Fibroblast of skin of back (primary cell): ENCODE measurements at places on chromosomes 3 and 15.

DNA sequence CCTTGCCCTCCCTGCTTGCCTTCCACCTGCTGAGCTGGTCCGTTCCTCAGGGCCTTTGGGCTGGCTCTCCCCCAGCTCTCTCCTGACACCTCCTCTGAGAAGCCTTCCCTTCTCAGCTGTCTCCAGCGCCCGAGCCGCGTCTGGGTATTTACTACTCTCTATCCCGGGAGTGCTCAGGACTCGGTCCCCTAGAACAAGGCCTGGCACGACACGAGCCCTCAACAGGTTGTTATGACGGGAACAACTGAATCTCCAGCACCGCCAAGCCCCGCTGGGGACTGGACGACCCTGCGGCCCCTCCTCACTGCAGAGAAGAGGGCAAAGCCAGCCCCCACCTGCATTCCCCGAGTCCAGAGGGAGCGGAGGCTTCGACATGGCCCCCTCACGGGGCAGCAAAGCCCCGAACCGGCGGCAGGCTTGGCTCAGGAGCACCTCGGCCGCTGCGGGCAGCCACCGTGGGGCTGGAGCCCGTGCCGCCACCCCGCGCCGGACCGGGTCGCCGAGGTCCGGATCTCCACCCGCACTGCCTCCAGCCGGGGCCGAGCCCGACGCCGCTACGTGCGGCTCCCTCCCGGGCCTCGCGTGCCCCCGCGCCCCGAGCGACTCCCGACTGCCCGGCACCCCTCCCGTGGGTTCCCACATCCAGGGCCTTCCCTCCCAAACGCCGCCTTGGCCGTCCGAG, 792 bp downstream of the TPRA1 start:
- peak; percentile 13 for DNase-seq

GRCh38 chr3:57822686-57823085, 66.6 kb downstream of the SLMAP start:
- no peak for DNase-seq

GRCh38 chr3:30341851-30342250, 264.6 kb upstream of the TGFBR2 start:
- DNase-seq = no peak

DNA sequence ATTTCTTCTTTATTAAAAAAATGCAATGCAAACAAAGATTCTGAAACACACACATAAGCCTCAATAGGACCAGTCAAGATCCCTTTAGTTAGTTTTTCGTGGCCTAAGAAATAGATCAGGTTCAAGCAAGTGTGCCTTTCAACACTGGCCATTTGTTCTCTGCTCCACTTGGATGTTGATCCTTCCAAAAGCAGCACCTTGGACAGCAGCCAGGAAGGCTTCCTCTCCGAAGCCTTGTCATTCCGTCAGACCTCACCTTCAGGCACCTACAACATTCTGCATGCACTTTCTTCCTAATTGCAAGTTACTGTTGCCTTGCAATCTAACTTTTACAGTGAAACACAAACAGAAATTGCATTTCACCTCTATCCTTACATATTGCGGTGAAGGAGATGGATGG, 155.9 kb upstream of the FEZF2 start:
- peak; percentile 41 for DNase-seq

DNA sequence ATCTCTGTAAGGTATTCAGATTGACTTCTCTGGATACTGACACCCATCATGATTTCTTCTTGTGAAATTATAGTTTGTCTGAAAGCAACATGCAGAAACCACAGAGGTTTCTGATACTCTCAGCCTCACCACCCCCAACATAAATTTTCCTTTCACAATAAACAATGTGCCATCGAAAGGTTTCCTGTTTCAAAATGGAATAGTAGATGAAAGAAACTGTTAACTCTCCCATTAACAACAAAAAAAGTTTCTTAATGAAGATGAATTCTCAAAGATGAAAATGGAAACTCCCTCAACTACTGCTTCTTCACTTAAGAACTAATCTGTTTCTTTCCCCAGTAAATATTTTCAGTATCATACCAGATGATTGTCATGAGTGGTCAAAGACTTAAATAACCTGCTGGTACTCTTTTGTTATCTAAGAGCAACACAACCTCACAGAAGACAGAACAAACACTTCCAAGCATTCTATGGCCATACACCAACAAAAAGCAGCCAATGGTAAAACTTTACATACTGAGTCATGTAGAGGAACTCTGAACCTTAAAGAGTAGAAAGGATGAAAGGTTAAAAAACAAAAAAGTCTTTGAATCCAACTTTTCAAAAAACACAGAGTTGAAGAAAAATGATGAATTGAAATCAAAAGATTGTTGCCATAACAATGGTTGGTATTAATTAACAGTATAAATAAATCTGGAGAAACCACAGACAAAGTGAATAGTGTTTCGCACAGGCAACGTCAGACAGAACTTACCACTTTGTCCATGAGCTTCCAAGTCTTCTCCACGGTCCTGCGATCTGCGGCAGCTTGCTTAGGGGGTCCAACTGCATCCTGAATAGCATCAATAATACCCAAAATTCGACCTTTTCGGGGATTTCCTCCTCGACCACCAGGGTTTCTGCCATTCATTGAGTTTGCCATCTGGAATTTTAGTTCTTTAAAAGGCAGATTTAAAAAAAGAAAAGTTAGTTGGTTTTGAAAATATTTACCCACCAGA, 1.9 kb downstream of the CBLB start:
- peak; percentile 54 for DNase-seq

DNA sequence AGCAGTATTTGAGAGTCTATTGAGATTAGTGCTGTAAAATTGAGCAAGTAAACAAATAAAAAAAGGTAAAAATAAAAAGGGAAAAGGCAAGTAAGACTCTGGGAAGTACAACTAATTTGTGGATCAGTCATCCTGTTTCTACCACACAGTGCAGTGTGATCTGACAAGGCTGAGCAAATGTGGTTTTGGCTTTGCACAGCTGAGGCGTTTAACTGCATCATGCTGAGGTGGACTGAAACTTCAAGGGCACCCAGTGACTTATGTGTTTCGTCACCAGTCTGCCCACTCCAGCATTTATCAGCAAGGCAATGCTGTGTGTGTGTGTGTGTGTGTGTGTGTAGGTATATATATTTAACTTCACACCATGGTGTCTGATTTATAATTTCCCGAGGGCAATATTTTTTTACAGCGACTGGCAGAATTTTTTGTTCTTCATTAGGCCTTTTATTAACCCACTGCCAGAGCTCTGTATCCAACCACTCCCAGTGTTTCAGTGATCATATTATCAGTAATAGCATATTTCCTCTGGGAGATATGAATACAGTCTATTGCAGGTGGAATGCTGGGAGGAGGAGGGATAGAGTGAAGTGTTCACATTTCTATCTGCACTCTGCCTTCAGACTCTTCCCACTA, 131.5 kb upstream of the SATB1 start:
- DNase-seq = no peak

DNA sequence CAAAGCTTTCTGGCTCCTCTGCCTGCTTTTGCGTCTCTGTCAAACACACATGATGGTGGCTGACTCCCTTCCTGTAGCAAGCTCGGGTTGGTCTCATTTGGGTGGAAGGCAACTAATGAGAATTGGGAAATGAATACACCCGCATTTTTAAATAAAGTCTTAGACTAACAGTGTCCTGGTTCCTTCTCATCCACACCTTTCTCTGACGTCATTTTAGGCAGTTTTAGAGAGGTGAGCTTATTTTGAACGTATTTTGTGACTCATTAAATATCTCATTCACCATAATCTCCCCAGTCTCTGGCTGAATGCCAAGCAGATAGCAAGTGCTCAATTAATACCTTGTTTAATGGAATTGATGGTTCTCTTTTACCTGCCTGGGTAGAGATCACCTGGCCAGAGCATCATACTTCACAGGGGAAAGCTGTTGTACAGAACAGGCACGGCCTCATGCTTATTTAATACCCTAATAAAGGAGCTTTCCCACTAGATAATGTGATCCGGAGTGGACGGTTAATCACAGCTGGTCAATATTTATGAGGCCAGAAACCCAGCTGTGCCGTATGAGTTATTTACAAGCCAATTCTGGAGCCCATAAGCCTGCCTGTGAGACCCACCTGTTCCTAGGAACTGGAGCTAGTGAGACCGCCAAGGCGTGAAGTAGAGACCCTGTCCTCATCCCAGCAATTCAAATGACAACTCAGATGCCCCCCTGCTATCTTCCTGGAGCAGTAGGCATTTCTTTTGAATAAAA, 149.7 kb upstream of the PROK2 start:
- DNase-seq = no peak

GRCh38 chr3:69602112-69602511, 137.2 kb upstream of the MITF start:
- no peak for DNase-seq

GRCh38 chr3:127491909-127492308, 98.6 kb downstream of the TPRA1 start:
- DNase-seq = no peak

GRCh38 chr3:127488740-127489139, 101.8 kb downstream of the TPRA1 start:
- no peak for DNase-seq

DNA sequence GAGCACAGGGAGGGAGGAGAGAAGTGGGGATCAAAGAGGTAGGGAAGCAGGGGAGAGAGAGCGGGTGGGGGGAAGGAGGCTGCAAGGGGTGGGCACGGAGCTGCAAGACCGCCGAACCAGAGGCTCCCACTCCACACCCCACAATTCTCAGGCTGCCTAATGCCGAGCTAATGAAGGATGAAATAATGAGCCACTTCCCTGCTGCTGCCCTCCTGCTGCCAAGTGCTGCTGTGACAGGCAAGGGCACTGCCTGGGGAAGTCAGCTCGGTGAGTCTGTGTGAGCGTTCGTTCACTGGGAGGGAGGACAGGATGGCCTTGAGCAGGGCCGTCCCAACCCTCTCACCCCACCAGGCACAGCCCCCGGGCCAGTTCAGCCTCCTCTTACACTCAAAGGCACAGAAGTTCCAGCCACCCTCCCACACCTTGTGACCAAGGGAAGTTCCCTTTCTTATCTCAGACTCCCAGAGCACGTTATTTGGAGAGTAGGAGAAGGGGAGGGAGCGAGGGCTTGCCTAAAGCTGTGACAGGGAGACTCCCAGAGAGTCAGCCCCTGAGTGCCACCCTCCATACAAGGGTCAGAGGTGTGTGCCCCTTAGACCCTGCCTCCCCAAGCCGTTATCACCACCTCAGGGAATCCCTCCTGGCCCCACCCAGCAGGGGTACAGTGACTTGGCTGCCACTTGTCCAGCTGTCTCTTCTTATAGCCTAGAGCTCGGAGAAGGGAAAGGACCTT, 12.4 kb downstream of the GLYCTK start:
- DNase-seq = peak; percentile 36

GRCh38 chr3:32686713-32687112, 1.7 kb downstream of the CNOT10 start:
- no peak for DNase-seq

GRCh38 chr3:72432246-72432645, 416.0 kb downstream of the SHQ1 start:
- DNase-seq = no peak

DNA sequence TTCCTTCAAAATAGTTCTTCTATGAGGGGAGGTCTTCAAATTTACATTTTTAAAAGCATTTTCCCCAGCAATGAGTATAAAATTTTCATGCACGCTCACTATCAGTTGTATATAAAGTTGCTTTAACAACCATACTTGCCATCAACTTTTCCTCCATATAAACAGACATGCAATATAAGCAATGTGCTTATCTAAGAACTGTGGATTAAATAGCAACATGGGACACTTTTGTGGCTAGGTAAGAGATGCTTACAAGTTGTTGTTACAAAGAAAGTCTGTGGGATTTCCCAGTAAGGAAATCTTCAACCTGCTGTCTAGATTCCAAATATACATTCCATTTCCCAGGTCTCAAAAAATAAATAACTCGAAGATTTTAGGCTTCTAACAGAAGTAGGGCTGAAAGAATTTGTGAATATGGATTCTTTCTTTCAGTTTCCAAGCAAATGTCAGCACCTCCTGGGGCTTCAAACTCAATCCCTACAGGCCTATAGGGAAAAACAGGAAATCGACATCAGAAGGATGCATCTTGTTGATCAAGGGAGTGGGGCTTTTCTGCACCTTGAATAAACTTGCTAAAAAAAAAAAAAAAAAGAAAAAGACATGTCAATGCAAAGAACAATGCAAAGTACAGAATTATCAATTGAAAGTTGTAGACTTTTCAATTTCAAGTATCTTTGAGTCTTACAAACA, 16.1 kb downstream of the TNIK start:
- no peak for DNase-seq

DNA sequence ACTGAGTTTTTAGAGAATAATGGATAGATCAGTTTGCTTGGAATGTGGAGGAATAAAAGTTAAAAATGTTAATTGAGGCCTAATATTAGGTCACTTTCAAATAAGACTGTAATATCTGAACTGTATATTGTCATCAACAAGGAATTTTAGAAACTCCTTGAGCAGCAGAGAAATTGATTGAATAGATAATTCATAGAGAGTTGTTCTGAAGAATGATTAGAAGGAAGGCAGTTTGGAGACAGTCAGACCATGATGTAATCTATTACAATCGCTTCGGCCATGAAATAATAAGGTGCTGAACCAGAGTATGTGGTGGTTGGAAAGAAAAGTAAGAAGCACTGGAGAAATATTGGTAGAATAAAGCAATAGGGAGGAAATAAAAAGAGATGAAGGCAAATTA, 15.7 kb downstream of the ECT2 start:
- DNase-seq = no peak

DNA sequence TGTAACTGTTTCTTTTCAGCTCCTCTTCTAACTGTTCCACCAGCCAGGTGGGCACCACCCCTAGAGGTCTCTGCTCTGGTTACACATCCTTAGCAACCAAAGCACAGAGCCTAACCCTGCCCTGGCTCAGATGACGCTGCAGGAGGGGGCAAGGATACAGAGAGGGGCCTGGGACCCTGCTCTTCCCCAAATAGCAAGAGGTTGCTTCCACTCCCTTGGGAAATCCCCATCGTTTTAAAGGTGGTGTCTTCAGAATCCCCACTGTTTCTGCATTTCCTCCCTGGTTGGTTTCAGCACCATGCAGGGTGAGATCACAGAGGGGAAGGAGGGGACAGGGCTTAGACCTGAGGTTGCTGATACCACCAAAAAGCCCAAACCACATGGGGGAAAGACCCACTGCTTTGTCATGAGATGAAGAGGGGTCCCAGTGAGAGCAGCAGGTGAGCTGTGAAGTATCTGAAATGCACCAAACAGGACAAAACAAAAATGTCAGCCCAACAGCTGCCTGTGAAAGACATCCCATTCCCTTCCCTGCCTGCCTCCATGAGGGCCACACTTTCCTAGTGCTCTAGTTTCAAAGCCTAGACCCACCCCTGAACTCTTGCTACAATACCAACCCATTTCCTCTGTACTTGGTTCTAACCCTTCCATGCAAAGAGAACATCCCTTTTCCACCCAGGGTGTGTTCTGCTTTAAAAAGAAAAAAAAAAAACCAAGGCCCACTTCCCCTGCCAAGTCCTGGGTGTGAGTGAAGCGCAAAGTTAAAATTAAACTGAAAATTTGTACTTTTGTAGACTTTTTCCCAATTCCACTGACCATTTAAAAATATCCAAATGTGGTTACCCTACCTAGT, 29.0 kb downstream of the ANP32A start:
- DNase-seq = no peak
